ENCODE measurements at places on chromosomes 13 and 19.

DNA sequence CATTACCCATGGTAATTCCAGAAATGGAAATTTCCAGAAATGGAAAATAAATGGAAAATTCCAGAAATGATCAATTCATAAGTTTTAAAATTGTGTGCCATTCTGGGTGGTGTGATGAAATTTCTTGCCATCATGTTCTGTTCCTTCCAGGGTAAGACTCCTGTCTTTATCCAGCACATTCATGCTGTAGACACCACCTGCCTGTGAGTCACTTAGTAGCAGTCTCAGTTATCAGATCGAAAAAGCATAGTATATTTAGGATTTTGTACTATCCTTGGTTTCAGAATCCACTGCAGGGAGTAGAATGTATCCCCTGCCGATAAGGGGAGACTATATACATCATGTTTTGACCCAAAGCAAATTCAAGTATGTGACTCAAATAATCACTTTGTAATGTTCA lies 26.7 kb upstream of the CSNK1A1L start:
- no peak for DNase-seq

DNA sequence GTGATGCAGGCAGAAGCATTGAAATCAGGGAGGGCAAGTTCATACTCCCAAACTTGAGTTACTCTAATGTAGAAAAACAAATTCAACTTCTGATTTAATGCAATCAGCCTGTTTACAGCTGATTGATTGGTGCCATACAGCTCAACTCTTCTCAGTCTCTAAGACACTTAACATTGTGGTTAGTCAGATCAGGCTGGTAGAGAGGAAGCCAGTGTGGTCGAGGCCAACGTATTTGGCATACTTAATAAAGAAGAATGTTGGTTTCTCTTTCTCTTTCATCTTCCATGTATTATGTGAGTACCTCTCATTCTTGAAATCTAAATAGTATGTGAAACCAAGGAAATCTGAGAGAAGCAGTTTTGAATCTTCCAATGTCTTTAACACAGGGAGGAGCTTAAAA lies 255.0 kb upstream of the SLITRK1 start:
- no peak for DNase-seq

DNA sequence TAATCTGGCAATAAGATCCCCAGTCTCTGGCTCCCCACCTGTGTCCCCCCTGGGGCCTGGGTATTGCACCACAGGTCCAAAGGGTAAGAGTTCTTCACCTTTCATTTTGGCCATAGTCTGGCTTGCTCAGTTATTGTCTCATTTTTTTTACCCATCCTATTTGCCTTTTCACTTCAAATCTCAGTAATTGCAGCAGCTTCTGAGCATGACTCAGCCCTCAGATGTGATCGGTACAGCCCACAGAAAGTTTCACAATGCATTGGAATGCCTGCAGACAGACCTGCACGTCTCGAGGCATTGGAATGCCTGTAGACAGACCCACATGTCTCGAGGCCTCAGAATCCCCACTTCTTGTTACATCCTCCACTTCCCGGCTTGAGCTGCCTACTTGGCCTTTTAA lies 173.6 kb downstream of the NUFIP1 start:
- no peak for DNase-seq

- DNase-seq: no peak
Measured at GRCh38 chr13:77300176-77301037, 26.5 kb downstream of the MYCBP2 start.

- DNase-seq: no peak
Measured at GRCh38 chr19:43683905-43684304, 13.9 kb upstream of the PLAUR start.

DNA sequence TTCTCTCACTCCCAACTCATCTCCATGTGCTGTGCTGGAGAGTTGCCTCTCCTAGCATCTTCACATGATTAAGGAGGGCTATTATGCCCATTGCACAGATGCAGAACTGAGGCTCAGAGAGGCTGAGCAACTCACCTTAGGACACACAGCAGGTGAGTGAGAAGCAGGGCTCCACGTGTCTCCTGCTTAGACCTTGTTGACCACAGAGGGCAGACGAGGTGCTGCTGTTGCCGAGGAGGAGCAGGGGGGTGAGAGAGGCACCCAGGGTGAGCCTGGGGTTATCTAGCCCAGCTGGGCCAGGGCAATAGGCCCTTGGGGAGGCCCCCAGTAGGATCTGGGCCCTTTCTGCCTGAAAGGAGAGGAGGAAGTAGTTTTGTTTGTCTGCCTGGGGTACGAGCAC lies 2.4 kb upstream of the HSH2D start:
- no peak for DNase-seq

DNA sequence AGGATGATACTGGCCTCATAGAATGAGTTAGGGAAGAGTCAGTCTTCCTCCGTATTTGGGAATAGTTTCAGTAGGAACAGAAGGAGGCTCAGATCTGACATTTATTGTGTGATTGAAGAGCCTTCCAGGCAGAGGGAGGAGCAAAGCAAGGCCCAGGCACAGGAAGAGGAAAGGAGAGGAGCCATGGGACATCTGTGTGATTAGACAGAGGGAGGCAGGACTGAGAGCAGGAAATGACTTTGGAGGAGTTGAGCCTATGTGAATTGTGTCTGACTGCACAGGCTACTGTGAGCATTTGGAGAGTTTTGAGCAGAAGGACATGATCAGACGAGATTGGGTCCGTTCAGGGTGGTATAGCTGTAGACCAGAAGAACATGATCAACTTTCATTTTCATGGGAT lies 8.5 kb downstream of the SIGLEC7 start:
- no peak for DNase-seq

- peak; percentile 90 for DNase-seq
Measured at GRCh38 chr19:5031231-5032100, 62.6 kb downstream of the KDM4B start.

DNA sequence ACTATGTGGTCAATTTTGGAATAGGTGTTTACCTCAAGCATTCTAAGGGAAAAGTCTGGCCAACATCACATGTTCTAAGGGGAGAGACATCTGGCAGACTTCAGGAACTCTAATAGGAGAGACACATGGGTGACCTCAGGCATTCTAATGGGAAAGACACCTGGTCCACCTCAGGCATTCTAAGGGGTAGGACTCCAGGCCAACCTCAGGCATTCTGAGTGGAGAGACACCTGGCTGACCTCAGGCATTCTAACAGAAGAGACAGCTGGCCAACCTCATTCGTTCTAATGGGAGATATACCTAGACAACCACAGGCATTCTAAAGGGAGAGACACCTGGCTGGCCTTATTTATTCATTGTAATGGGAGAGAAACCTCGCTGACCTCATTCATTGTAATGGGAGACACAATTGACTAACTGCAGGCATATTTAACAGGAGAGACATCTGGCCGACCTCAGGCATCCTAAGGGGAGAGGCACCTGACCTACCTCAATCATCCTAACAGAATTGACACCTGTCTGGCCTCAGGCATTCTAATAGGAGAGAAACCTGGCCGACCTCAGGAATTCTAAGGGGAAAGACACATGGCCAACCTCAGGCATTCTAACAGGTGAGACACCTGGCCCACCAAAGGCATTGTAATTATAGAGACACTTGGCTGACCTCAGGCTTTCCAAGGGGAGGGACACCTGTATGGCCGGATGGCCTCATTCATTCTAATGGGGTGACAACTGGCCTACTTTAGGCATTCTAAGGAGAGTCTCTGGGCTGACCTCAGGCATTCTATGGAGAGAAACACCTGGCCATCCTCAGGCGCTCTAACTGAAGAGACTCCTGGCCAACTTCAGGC lies 1346.8 kb downstream of the UQCRFS1 start:
- DNase-seq: no peak

- DNase-seq: no peak
Measured at GRCh38 chr13:77860507-77860981, 58.1 kb downstream of the EDNRB start.

DNA sequence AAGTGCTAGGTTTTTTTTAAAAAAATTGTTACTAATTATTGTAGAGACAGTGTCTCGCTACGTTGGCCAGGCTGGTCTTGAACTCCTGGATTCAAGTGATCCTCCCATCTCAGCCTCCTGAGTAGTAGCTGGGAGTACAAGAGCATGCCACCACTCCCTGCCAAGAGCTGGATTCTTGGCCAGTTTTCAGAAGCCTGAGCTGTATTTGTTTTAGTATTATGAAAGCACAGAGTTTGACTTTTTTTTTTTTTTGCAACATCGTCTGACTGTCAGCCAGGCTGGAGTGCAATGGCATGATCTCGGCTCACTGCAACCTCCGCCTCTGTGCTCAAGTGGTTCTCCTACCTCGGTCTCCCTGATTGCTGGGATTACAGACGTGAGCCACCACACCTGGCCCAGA lies 7.0 kb downstream of the ARMC6 start:
- peak; percentile 58 for DNase-seq

- no peak for DNase-seq
Measured at GRCh38 chr13:41971848-41972247, 10.9 kb upstream of the VWA8 start.

- no peak for DNase-seq
Measured at GRCh38 chr13:110352735-110353134, 45.7 kb downstream of the COL4A2 start.

GRCh38 chr13:99316657-99317256 lies 9.6 kb upstream of the GPR183 start:
- no peak for DNase-seq
